SJSA1 (cell line): ENCODE measurements at places on chromosomes 2 and 18. TPM values are rescaled to one million over a fixed set of nuclear protein-coding genes. Genes with fewer than 3 reads are reported as not detected.

DNA sequence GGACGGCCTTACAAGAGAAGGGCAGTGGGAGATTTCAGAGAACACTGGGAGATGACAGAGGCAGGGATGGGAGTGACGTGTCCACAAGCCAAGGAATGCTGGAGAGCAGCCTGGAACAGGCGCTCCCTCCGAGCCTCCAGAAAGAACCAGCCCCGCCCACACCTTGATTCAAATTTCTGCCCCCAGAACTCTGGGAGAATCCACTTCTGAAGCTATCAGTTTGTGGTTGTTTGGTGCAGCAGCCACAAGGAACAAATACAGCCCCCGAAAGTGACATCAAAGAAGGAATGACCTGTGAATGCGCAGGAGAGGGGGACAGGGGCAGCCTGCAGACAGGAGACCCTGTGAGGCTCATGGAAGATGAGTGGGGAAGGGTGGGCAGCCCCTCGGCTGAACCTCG is 67.3 kb downstream of the TWIST2 start:
- H3K27ac ChIP-seq, result no peak overlapping the region
- peaks cover 13% of the 10 kb centered on the region for H3K4me1 ChIP-seq
- H3K4me3 ChIP-seq, result no peak overlapping the region
- H3K27me3 ChIP-seq, result no peaks in the 10 kb centered on the region

- no peaks in the 10 kb centered on the region for H3K4me1 ChIP-seq
- no peak overlapping the region for H3K4me3 ChIP-seq
- no peaks in the 10 kb centered on the region for H3K27me3 ChIP-seq
- no peak overlapping the region for H3K27ac ChIP-seq
- no peak for DNase-seq
These were observed 58.1 kb downstream of the MAP4K3 start for GRCh38 chr2:39378968-39379367.

GRCh38 chr2:47735136-47735869 is 47.6 kb upstream of the MSH6 start:
- no peak for DNase-seq
- H3K4me1 ChIP-seq, result no peaks in the 10 kb centered on the region
- H3K36me3 ChIP-seq, result no peaks in the 10 kb centered on the region
- H3K27ac ChIP-seq, result no peak overlapping the region
- H3K4me3 ChIP-seq, result no peak overlapping the region

- no peak overlapping the region for H3K4me3 ChIP-seq
- no peaks in the 10 kb centered on the region for H3K4me1 ChIP-seq
- H3K36me3 ChIP-seq, result no peaks in the 10 kb centered on the region
- DNase-seq, result no peak
- H3K27me3 ChIP-seq, result no peaks in the 10 kb centered on the region
These were observed 113.5 kb upstream of the TMEM18 start for GRCh38 chr2:790634-791245.

GRCh38 chr2:195659114-195659513 is 2.1 kb downstream of the SLC39A10 start:
- H3K4me1 ChIP-seq, result peaks cover 21% of the 10 kb centered on the region
- no peak overlapping the region; the same call in 1 of the 2 replicates for H3K4me3 ChIP-seq
- H3K27me3 ChIP-seq, result no peaks in the 10 kb centered on the region
- no peak for DNase-seq

GRCh38 chr2:171034315-171034714 is 105.3 kb downstream of the GORASP2 start:
- peaks cover 60% of the 10 kb centered on the region for H3K36me3 ChIP-seq
- no peak for DNase-seq
- no peak overlapping the region for H3K27ac ChIP-seq
- H3K27me3 ChIP-seq, result no peaks in the 10 kb centered on the region

- H3K27ac ChIP-seq, result no peak overlapping the region
- H3K4me3 ChIP-seq, result no peak overlapping the region
- H3K27me3 ChIP-seq, result no peaks in the 10 kb centered on the region
- DNase-seq, result no peak
- H3K4me1 ChIP-seq, result no peaks in the 10 kb centered on the region
These were observed 22.1 kb upstream of the IGFBP5 start for GRCh38 chr2:216717491-216717901.

PCARE gene
- total RNA-seq, result not detected in 2 replicates

ALK gene
- total RNA-seq, result not detected in 2 replicates
